Peyer's patch (tissue), 4 donors: ENCODE measurements at places on chromosomes 6 and 20. TPM values are rescaled to one million over a fixed set of nuclear protein-coding genes. Genes with fewer than 3 reads are reported as not detected.

Gene CALHM4
- not detected for total RNA-seq

Gene CRIP3
- total RNA-seq = 6.8 TPM

Gene VEGFA
- 504 TPM for total RNA-seq

Gene PLAGL2
- 27.0 TPM for total RNA-seq

Gene NOTCH4
- total RNA-seq = 1.8 TPM

Gene GPR31
- total RNA-seq = not detected

Gene CGA
- not detected for total RNA-seq

Gene SLC17A3
- total RNA-seq = not detected

Gene MUCL3
- 0.18 TPM for total RNA-seq

Gene UBE2C
- total RNA-seq = 11.2 TPM

Gene WFDC10B
- total RNA-seq = not detected

DNA sequence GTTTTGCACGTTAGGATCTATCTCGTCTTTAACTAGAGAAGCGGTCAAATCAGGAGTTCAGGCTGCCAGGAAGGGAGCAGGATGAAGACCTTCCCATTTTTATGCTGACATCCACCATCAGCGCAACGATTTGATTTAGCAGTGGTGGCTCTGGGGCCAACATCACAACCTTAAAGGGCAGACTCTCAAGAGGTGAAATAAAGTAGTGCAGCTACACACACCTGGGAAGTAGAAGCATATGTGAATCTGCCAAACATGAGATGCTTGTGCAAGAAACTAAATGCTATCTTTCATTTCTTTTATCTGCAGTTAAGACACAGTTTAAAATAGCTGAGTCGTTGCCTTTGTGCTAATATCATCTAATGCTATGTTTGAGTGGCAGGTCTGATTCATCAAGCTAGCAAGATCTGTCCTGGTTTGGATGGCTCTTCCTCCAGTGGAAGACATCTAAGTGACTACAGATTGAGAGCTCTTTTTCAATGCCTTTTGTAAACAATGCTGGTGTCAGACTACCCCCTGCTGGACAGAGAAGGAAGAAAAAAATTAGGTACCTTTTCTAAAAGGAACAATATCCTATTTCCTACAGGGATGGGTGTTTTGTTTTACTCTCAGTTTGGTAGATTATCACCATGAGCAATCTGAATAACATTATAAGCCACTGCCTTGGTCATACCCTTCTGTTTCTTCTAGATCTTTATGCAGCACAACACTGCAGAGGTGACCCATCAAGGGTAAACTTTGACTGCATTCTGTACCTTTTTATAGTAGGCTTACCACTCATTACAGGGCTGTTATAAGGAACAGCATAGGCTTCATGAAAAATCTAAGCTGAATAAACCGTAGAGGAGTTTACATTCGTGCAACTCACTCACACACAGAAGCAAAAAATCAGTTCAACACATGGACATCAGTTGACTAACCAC is 171.6 kb upstream of the FBXL4 start:
- peak; percentile 60 for DNase-seq

DNA sequence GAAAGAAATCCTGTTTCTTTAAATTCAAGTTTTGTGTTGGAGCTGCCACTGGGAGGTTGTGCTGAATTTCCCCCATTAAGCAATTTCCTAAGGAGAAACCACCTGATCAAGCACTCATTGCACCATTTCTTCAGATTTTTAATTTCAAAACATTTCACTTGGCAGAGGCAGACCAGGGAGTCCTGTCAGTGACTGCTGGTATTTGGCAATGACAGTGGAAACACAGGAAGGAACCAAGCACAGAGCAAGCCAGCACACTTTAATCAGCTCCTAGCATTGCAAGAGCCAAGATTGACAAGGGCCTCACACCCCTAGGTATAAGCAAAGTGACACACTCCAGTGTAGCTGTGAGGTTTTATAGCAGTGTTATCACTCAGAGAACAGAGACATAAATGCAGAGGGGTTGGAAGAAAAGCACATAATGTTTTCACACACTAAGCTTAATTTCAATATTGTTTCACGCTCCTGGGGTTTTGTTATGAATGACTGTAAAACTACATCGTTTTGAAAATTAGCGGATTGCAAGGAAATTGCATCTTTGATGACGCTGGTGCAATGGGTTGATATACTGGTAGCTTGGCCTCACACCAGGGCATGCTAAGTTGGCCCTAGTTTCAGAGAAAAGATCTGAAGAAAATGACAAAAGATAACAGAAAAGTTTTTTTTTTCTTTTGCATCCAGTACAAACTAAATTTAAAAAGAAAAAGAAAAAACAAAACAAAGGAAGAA is 768.4 kb downstream of the TFAP2A start:
- DNase-seq = no peak

- no peak for DNase-seq
These were observed 20.4 kb downstream of the ZNF337 start for GRCh38 chr20:25676164-25676809.

GRCh38 chr6:13767121-13767808 is 47.1 kb downstream of the MCUR1 start:
- peak; percentile 50 for DNase-seq

DNA sequence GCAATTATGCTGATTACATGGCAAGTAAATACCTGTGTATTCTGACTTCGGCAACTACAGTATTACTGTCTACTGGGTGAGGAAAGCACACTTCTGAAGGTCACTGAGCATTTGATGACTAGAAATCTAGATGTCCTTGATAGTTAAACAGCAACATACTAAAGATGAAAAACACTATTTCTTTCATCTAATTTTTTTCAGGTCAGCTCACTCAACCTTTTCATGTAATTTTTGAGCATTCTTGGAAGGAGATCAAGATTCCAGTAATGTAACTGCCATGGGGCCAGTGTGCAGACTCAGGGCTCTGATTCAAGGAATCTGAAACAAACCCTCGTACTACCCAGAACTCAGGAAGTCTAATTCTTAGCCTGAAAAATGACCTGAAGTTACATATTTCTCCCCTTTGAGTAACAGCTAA is 222.6 kb upstream of the TAB2 start:
- no peak for DNase-seq

DNA sequence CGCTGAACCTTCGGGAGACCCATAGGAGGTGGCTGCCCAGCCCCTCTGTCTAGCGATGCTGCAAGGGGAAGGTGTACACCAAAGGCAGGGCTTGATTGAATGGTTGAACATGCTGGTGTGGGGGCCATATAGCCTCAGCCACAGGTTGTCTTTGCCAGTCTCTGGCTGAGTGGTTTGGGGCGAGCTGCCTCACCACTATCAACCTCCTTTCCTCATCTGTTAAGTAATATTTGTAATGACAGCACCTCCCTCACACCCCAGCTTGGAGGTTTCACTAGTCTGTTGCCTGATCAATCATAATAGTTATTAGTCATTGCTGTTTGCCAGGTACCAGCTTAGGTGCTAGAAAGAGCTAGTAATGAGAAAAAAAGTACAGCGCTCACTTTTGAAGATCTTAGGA is 11.8 kb upstream of the ZNF831 start:
- DNase-seq = no peak

- DNase-seq = no peak
These were observed 73.9 kb upstream of the DUSP22 start for GRCh38 chr6:218153-219018.

- no peak for DNase-seq
These were observed 2.4 kb upstream of the ZBTB22 start for GRCh38 chr6:33319939-33320314.

DNA sequence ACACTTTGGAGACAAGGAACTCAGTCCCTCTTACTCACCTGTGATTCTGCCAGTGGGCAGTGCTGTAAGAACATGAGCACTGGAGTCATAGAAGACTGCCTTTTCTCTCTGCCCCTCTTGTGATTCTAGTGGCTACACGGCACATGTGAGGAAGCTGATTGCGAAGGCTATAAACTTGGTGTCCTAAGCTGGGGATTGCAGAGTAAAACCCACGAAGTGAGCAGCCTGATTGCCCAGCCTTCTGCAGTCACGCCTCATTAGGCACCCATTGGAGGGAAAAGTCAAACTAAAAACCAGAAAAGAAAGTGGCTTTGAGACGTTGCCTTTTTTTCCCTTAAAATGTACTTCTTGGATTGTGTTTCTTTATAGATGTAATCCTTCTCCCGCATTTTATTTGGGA is 748.4 kb upstream of the CHD6 start:
- no peak for DNase-seq

GRCh38 chr6:118502169-118502568 is 45.9 kb upstream of the PLN start:
- no peak for DNase-seq

- DNase-seq = no peak
These were observed 506 bp downstream of the RGS17 start for GRCh38 chr6:153130515-153131036.

DNA sequence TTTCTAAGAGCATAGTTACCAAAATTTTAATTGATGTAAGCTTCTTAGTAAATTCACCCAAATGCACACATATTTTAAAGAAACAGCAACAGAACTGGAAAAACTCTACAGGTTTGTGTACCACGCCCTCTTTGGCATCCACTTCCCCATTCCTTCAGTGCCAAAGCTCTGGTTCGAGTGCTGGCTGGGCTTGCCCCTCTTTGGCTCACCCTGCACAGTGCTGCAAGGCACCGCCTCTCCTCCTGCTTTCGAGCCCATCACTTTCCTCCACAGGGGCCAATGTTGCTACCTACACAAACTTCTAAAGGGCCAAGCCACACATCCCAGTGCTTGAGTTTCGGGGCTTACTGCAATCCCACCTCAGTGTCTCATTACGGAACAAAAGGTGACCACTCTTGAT is 9.6 kb downstream of the LRP11 start:
- no peak for DNase-seq

GRCh38 chr6:73393278-73393677 is 1.4 kb upstream of the DDX43 start:
- DNase-seq = no peak

GRCh38 chr20:24959591-24960301 is 10.7 kb downstream of the CST7 start:
- DNase-seq = peak; percentile 39

GRCh38 chr20:58511364-58511763 is 3.8 kb downstream of the APCDD1L start:
- no peak for DNase-seq

DNA sequence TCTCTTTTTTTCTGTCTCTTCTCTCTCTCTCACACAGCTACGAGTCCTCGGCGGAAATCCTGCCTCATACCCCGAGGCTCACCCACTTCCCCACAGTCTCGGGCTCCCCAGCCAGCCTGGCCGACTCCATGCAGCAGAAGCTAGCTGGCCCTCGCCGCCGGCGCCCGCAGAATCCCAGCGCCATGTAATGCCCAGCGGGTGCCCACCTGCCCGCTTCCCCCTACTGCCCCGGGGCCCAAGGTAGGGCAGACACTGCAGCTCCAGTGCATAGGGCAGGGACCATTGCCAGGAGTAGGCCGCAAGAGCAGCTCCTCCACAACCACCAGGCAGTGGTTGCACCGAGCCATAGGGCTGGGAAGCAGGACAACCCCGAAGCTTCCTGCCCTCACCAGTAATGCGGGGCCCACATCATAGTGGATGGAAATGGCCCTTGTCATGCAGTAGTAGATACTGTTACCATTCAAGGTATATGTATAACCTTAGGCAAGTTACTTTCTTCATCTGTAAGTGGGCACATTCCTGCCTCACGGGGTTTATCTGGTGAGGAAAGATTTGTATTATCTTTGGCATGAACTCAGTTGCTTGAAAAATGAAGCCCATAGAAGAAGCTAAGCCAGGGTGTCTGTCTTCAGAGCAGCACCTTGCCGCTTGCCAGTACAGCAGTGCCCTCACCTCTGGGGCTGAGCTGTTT is 36.9 kb upstream of the ID1 start:
- DNase-seq = no peak

GRCh38 chr6:11806561-11807317 is 28.1 kb upstream of the ADTRP start:
- no peak for DNase-seq

- DNase-seq = peak; percentile 27
These were observed 129.5 kb upstream of the ARG1 start for GRCh38 chr6:131443514-131443913.

- no peak for DNase-seq
These were observed 31.0 kb downstream of the THEMIS start for GRCh38 chr6:127869772-127870404.

- DNase-seq = no peak
These were observed 32.7 kb downstream of the COL20A1 start for GRCh38 chr20:63325554-63326313.

DNA sequence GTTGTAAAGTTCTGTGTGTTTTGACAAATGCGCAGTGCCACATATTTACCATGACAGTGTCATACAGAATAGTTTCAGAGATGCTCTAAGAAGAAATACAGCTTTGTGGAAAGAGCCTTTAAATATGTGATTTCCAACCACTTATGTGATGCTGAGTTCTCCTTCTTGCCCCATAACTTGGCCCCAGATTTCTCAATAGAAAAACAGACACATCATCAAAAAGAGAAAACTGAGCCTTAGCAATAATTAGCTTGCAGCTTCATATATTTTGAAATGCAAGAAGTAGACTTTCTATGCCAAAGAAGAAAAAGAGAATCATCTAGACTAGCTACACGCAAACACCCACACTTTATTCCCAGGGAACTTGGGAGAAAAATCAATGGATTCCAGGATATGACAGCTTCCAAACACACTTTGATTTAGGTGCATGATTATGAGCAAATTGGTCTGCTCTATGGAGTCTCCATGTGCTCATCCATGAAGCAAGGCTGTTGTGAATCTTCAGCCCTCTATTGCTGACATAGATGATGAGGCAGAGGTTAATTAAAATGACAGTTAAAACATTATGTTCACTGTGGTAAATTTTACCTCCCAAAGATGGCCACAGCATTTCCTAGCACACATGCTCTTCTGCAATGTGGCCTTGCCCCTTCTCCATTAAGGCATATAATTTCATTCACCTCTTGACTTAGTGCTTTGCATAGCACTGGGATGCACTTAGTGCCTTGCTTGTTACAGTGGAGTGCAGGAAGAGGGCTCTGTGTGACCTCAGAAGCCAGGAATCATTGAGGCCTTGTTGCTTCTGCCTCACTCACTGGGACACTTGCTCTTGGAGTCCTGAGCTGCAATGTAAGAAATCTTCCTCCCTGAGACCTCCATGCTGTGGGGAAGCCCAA is 174.6 kb downstream of the SYNDIG1 start:
- DNase-seq = no peak

DNA sequence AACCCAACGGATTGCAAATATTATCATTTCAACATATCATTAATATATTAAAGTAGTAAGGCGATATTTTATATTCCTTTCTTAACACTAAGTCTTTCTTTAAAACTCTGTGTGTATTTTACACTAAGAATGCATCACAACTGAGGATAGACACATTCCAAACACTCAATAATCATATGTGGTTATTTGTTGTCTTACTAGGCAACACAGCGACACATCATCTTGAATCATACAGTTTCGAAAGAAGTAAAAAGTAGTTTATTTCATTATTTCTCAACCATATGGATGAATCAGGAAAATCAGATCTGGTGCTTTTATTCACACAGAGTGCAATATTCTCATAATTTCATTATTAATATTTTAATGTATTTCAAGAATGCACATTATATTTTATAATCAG is 662.4 kb downstream of the EPHA7 start:
- DNase-seq = no peak

DNA sequence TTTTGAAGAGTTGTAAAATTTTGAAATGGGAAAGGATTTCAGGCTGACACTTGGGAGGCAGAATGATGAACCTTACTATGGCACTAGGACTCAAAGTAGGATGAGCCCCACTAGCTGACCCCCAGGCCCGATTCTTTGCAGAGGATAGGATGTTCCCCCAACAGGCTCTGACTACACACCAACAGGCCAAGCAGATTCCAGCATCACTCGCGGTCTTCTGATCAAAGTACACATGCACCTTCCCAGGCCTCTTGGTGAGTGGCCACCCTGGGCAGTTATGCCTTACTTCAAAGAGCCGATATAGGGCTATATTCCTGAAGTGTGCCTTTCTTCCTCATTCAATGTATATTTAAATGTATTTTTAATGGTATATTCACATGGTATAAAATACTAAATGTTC is 117.6 kb upstream of the TMEM181 start:
- no peak for DNase-seq
